ENCODE measurements at places on chromosomes 13 and 19.
A peak's percentile ranks its signal among the peaks of the same experiment; 100 is the strongest.

- DNase-seq, result no peak
Observed at GRCh38 chr19:35337097-35337983, 8.4 kb downstream of the CD22 start.

DNA sequence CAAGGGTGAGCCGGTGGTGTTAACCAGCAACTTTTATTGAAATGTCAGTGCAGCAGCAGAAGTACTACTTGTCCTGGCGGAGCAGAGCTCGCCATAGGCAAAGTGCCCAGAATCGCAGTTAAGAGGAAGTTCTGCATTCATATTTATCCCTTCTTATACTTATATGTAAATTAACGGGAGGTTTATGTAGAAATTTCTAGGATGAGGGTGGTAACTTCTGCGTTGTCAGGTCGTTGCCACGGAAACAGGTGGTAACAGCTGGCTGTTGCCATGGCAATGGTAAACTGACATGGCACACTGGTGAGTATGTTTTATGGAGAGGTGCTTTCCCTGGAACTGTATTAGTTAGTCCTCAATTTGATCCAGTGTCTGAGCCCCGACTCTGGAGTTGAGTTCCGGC is 2494.9 kb upstream of the PCDH20 start:
- peak; percentile 24 for DNase-seq

GRCh38 chr13:20274466-20274865 is 42.3 kb upstream of the GJB6 start:
- DNase-seq, result no peak

DNA sequence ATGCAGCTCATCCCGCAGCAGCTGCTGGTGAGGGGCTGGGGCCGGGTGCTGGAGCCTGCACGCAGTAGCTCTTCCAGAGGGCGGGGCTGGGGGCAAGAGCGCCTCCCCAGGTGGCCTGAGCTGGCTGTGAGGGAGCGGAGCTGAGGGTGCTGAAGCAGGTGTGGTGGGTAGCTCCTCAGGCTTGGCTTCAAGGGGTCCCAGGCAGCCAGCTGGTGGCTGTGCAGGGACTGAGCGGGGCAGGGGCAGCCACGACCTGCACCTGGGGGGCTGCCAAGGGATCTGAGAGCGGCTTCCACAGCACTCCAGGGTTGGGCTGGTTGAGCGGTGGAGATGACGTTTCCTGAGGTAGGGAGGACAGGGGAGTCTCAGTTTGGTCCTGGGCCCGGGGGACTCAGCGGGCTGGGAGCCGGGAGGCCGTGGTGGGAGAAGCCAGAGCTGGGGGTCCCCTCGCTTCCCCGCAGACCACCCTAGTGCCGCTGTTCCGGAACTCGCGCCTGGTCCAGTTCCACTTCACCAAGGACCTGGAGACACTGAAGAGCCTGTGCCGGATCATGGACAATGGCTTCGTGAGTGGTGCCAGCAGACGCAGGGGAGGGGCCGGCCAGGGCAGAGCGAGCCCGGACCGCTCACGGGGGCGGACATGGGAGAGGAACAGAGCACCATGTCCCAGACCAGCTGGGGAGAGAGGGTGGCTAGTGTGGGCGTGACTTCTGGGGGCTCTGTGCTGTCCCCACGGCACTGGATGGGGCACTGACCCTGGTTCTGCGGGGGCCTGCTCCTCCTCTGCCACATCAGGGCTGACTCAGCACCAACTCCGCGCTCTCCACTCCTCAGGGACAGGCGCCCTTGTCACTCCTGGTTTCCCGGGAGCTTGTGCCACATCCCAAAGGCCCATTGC is 7.4 kb downstream of the PTOV1 start:
- DNase-seq, result no peak

- no peak for DNase-seq
Observed at GRCh38 chr19:591099-591958, 1.6 kb downstream of the HCN2 start.

DNA sequence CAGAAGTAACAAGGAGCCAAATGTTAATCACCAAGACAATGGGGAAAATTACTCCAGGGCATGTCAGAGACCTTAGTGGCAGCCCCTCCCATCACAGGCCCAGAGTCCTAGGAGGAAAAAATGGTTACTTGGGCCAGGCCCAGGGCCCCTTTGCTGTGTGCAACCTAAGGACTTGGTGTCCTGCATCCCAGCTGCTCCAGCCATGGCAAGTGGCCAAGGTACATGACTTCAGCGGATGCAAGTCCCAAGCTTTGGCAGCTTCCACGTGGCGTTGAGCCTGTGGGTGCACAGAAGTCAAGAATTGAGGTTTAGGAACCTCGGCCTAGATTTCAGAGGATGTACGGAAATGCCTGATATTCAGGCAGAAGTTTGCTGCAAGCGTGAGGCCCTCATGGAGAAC is 46.7 kb downstream of the OR10H4 start:
- no peak for DNase-seq

All from renal cortical epithelial cell (primary cell).